Endothelial cell (in vitro differentiated cells): ENCODE measurements at places on chromosomes 4 and X. TPM values are rescaled to one million over a fixed set of nuclear protein-coding genes. Genes with fewer than 3 reads are reported as not detected.
A peak's percentile ranks its signal among the peaks of the same experiment; 100 is the strongest.

- H3K27ac ChIP-seq, result no peak overlapping the region
- peaks cover 9% of the 10 kb centered on the region for H3K4me1 ChIP-seq
- H3K36me3 ChIP-seq, result no peaks in the 10 kb centered on the region
Measured at GRCh38 chr4:53905276-53905940, 159.0 kb downstream of the CHIC2 start.

DNA sequence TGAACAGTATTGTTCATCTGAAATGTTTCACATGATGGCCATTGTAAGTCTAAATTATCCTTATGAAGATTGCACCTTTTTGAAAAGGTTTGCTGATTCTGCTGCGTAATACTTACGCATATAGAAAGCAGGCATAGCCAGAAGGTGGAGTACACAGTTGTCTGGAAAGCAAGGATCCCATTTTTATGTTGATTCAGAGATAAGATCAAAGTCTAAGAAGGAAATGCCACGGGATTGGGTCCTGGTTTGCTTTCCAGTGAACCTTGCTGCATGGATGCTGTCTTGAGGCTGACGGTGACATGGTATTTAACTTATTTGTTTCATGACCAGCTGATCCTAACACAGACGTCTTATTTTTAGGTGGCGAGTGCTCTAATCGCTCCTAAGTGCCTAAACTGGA, 15.5 kb downstream of the MAGEA9B start:
- no peak overlapping the region for H3K27ac ChIP-seq
- H3K36me3 ChIP-seq, result no peaks in the 10 kb centered on the region
- no peaks in the 10 kb centered on the region for H3K27me3 ChIP-seq
- H3K4me1 ChIP-seq, result peaks cover 11% of the 10 kb centered on the region
- H3K4me3 ChIP-seq, result no peak overlapping the region

- H3K4me1 ChIP-seq, result no peaks in the 10 kb centered on the region
- no peak overlapping the region for H3K27ac ChIP-seq
- no peaks in the 10 kb centered on the region for H3K36me3 ChIP-seq
- H3K27me3 ChIP-seq, result peaks cover 3% of the 10 kb centered on the region
- no peak overlapping the region for H3K4me3 ChIP-seq
Measured at GRCh38 chr4:155809835-155810234, 51.0 kb downstream of the GUCY1B1 start.

DNA sequence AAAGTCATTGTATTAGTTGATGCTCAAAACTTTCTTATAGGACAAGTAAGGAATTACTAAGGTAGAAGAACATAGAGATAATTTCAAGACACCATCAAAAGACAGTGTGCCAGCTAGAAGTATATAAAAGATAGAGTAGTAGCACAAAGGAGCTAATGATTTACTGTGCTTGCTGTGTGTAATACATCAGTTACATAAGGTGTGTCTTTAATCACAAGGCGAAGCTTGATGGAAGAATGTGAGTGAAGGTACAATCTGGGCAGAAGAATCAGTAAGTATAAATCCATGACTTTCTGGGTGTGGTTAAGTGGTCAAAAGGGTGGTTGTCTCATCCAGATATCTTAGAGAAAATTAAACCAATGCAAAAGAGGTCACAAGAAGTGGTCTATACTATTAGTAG, 95.1 kb upstream of the BOD1L1 start:
- H3K4me3 ChIP-seq, result no peak overlapping the region
- no peaks in the 10 kb centered on the region for H3K36me3 ChIP-seq
- no peaks in the 10 kb centered on the region for H3K27me3 ChIP-seq
- DNase-seq, result no peak
- H3K4me1 ChIP-seq, result no peaks in the 10 kb centered on the region

DNA sequence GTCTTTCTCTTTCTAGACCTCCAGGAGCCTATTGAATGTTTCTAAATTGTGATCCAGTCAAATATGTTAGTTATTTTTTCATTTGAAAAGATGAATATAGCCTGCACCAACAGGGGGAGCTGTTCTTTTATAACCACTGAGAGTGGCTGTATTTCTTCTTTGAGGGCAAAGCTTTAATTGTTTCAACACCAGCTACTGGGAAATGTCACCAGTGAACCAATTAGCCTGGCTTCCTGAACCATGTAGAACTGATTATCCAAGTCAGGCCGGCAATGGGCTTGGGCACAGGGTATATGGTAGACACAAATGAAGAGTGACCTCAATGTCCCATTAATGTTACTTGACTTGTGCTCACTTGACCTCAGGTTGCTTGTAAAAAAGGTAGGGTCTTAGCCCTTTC, 4.8 kb upstream of the DAPP1 start:
- H3K36me3 ChIP-seq, result no peaks in the 10 kb centered on the region
- DNase-seq, result peak; percentile 28
- no peaks in the 10 kb centered on the region for H3K4me1 ChIP-seq
- no peak overlapping the region for H3K4me3 ChIP-seq
- no peaks in the 10 kb centered on the region for H3K27me3 ChIP-seq

DNA sequence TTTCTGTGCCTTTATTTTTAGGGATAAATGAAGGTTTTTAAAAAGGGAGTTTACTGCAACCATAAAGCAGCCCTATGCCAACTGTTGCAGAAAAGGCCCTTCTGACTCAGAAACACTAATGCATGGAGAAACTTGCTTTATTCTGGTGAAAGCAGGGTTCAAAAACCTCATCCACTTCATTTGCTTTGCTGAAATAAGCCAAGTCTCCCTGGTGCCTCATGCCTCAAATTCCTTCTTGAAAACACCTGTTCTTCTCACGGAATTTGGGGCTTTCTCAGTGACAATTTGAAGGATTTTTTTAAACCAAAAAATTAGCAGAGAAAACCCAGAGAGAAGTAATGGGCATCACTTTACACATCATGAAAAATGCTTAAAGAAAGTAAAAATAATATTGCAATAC, 349.0 kb downstream of the PCDH7 start:
- no peaks in the 10 kb centered on the region for H3K4me1 ChIP-seq
- no peak overlapping the region for H3K4me3 ChIP-seq
- H3K27ac ChIP-seq, result no peak overlapping the region

- no peak overlapping the region for H3K27ac ChIP-seq
- no peaks in the 10 kb centered on the region for H3K27me3 ChIP-seq
- no peak for DNase-seq
- H3K4me1 ChIP-seq, result no peaks in the 10 kb centered on the region
Measured at GRCh38 chrX:128897621-128898020, 625.7 kb downstream of the SMARCA1 start.

DNA sequence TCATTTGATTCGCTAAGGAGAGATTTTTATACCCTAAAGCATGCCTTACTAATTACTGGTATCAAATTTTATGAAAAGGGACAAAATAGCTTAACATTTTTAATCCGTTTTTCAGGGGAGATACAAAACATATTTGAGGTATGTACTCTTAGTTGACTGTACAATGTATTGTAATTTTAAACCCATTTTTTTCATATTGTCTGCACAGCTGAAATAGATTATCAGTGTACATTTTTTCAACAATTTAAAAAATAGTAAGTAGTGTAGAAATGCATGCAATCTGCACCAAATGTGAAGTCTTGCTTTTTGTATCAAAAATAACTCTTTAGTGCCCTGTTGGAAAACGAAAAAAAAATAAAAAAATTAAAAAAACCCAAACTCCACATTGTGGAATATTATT, 82.2 kb downstream of the TENM3 start:
- no peak for DNase-seq
- no peak overlapping the region for H3K4me3 ChIP-seq
- H3K27me3 ChIP-seq, result no peaks in the 10 kb centered on the region
- no peak overlapping the region for H3K27ac ChIP-seq
- no peaks in the 10 kb centered on the region for H3K36me3 ChIP-seq
- H3K4me1 ChIP-seq, result peaks cover under 1% of the 10 kb centered on the region

DNA sequence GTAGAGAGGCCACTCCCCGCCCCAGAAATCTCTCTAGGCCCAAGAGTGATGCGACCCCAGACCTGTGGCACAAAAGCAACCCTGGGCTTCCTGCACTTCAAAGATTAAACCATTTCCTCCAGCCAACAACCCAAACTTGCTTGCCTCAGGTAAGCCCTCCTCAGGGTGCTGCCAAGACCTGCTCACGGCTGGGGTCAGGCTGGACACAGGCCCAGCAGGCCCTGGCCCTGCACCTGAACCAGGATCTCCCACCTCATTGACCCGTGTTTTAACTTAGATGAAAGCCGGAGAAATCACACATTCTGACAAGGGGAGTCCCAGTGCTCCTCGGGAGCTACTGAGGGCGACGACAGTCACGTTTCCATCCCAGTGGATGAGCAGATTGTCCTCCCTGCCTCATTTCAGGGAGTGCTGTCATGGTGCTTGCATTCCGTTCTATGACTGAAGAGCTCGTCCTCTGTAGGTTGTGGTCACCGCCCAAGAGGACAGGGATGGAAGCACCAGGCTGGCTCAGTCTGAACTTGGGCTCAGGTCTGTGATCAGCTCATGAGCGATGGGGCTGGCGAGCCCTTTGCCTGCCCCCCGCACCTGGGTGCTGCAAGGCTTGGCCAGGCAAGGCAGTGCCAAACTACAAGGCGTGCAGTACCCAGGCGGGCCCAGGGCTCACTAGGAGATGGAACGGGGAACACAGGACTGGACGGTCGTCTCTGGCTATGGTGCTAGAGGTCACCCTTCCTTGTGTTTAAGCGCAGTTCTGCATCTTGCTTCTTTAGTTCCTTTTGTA, 25.9 kb downstream of the WDR1 start:
- H3K36me3 ChIP-seq, result peaks cover 46% of the 10 kb centered on the region
- H3K4me3 ChIP-seq, result no peak overlapping the region
- peak overlapping the region; percentile 64 for H3K27ac ChIP-seq
- peaks cover 9% of the 10 kb centered on the region for H3K4me1 ChIP-seq
- DNase-seq, result no peak

GRCh38 chr4:157363360-157363759, 142.8 kb downstream of the GRIA2 start:
- no peaks in the 10 kb centered on the region for H3K36me3 ChIP-seq
- H3K4me1 ChIP-seq, result no peaks in the 10 kb centered on the region
- H3K4me3 ChIP-seq, result no peak overlapping the region
- no peaks in the 10 kb centered on the region for H3K27me3 ChIP-seq

DNA sequence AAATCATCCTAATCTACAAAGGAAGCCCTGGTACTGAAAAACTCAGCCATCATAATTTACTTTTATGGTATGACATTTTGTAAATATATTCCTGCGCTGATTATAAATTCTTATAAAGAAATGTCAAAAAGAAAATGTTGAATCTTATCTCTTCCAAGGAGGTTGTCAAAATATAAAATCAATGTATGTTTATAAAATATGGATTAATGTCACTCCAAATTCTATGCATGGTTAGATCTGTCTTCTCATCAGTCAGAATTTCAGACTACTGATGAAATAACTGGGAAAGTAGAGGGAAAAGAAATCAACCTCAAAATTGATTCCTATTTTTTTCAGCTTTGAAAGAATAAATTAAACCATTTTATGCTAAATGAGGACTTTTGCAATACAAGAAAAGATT, 120.0 kb upstream of the MAB21L2 start:
- H3K4me1 ChIP-seq, result peaks cover 8% of the 10 kb centered on the region
- no peak for DNase-seq
- H3K27ac ChIP-seq, result no peak overlapping the region

GRCh38 chr4:38670939-38671591, 7.1 kb downstream of the KLF3 start:
- peaks cover 85% of the 10 kb centered on the region for H3K4me1 ChIP-seq
- DNase-seq, result no peak
- H3K27ac ChIP-seq, result peak overlapping the region; percentile 53
- peak overlapping the region; percentile 48 for H3K4me3 ChIP-seq
- peaks cover 6% of the 10 kb centered on the region for H3K36me3 ChIP-seq

The KIAA1210 gene
- not detected for total RNA-seq

The NSUN7 gene
- 8.5 TPM for total RNA-seq

The P2RY10 gene
- not detected for total RNA-seq

The CHRNA9 gene
- total RNA-seq, result not detected
